ENCODE measurements at places on chromosomes 4 and X.

GRCh38 chrX:78042601-78043000 lies 61.4 kb upstream of the PGK1 start:
- no peak for DNase-seq

GRCh38 chr4:5952975-5953951 lies 60.4 kb upstream of the CRMP1 start:
- DNase-seq: no peak

DNA sequence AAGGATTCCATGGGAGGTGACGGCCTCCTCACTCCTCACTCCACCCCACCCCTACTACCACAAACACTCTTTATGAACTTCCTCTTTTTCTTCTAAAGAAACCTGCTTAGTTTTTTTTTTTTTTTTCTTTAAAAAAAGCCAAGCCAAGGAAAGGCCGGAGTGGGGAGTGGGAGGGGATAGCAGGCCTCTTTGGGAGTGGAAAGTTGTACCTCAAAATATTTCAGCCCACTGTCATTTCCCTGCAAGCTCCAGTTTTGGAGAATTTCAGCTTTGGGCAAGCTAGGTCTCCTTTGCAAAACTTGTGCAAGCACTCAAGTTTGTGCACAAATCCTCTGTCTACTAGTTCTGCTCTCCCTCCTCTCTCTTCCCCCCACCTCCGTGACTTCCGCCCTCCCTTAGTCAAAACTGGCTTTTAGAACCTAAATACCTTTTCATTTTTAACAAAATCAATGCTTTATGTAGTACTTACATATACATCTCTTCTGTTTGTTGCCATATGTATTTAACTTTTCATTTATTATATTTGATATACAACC lies 512 bp upstream of the ANTXR2 start:
- no peak for DNase-seq

GRCh38 chr4:172806841-172807240 lies 361.8 kb upstream of the GALNT7 start:
- no peak for DNase-seq
